NCI-H1417 (cell line): ENCODE measurements at places on chromosomes 16 and 17.

- no peak for DNase-seq
Observed at GRCh38 chr16:85447693-85448313, 165.3 kb upstream of the GSE1 start.

DNA sequence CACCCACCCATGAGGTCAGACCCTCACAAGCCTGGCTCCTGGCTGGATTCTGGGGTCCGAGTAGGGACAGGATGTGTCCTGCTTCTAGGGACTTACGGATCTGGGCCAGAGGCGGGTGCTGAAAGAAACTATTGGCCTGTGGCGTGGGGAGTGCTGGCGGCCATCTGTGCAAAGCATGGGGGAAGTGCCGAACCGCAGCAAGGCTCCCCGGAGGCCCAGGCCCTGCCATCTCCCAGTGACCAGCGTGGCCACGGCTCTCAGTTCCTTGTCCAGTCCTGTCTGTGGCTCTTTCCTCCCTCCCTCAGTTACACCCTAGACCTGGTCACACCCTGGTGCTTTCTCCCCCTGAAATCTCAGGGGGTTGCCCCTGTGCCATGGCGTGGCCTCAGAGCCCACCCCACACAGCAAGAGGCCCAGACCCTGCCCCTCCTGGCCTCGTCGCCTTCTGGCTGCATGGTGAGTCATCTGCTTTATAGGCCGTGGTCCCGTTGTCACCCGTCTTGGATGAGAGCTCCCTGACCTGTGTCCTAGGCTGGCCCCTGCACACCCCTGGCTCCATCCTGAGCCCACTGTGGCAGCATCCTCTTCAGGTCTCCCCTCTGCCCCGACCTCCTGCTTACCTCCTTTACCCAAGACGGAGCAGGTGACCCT lies 54.5 kb downstream of the PRMT7 start:
- DNase-seq: no peak

DNA sequence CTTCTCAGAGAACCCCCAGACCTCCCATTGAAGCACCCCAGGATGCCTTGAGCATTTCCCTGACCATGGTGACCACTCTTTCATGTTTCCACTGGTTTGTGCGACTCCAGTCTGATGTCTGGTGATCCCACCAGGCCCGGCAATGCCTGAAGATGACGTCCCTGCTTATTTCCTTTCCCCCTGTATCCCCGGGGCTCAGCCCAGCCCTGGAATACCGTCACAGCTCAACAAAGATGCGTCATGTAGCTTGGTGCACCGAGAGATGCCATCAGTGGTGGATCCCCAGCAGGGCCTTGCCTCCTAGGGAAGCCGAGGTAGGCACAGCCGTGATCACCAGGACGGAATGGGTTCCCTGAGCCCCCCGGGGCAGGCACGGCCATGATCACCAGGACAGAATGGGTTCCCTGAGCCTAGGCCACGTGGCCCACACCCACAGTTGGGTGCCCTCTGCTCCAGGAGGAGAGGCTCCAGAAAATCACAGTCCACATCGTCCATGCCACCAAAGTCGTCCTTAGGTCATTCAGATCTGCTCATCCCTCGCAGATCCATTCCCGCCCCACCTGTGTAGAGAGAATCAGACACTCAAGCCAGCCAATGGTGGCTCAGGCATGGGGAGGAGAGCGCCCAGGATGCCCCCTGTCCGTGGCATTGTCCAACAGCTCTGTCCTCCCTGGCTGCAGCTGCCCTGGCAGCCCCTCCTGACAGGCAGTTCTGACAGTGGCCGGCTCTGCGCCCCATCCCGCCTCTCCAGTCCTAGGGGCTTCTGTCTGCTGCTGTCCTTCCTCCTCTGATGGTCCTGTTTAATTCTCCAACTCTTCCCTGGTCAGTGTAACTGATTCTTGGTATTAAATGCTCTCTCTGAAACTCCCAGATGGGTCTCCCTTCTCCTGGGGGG lies 261.1 kb downstream of the RBFOX3 start:
- DNase-seq: no peak

- DNase-seq: no peak
Observed at GRCh38 chr16:24737391-24737871, 8.0 kb downstream of the TNRC6A start.

- no peak for DNase-seq
Observed at GRCh38 chr16:27470567-27471431, 68.8 kb downstream of the IL21R start.
